ENCODE measurements at places on chromosomes 12 and 14. TPM values are rescaled to one million over a fixed set of nuclear protein-coding genes. Genes with fewer than 3 reads are reported as not detected.

The MEG3 gene
- 121 TPM for total RNA-seq

The GPR135 gene
- total RNA-seq: 4.1 TPM

The DPY19L2 gene
- total RNA-seq: 28.4 TPM

The ACSM4 gene
- total RNA-seq: not detected

The KRT78 gene
- not detected for total RNA-seq

The SH2B3 gene
- 64.6 TPM for total RNA-seq

The DCAF5 gene
- 36.1 TPM for total RNA-seq

The IL31 gene
- total RNA-seq: not detected

The AKAP5 gene
- total RNA-seq: 0.48 TPM

DNA sequence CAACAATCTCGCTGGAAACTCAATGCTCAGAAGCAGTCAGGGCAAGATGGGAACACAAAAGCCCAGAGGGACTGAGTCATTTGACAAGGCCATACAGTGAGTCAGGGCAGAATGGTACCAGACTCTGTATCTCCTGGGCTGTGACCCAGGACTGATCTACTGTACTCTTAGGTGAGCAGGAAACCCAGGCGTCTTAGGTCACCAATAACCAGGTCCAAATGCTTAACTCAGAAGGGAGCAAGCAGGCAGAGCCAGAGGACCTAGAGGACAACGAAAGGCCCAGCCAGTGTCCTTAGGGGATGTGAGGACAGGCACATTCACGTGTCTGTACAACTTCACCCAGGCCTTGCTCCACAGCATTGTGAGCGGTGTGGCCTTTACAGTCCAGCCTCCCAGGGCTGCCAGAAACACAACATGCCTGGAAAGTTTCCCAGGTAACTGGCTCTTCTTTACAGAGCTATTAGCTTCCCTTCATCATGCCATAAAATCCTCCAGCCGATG, 69.9 kb downstream of the ARL6IP4 start:
- DNase-seq: no peak

- no peak for DNase-seq
Measured at GRCh38 chr12:43267818-43268217, 284.2 kb downstream of the ADAMTS20 start.

- no peak for DNase-seq
Measured at GRCh38 chr12:112239881-112240280, 114.5 kb downstream of the TRAFD1 start.

GRCh38 chr14:89340200-89341181, 76.5 kb downstream of the FOXN3 start:
- DNase-seq: no peak

GRCh38 chr14:45120096-45120495, 14.2 kb downstream of the FKBP3 start:
- no peak for DNase-seq

DNA sequence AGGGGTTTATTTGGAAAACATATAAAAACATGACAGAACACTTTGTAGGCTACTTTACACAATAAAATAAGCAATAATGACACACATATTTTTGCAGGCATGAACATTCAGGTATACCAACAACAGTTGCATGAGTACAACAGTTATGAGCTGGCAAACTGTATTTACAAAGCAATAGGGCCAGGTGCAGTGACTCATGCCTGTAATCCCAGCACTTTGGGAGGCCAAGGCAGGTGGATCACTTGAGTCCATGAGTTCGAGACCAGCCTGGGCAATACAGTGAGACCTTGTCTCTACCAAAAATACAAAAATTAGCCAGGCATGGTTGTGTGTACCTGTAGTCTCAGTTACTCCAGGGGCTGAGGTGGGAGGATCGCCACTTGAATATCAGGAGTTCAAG, 101.1 kb downstream of the BMP4 start:
- no peak for DNase-seq

- DNase-seq: no peak
Measured at GRCh38 chr14:69635981-69636639, 24.7 kb downstream of the SUSD6 start.

GRCh38 chr12:14452336-14452735, 86.9 kb downstream of the ATF7IP start:
- DNase-seq: no peak

- DNase-seq: no peak
Measured at GRCh38 chr12:28026701-28027100, 54.2 kb upstream of the PTHLH start.

GRCh38 chr12:53378724-53379388, 1.1 kb upstream of the SP1 start:
- DNase-seq: no peak

DNA sequence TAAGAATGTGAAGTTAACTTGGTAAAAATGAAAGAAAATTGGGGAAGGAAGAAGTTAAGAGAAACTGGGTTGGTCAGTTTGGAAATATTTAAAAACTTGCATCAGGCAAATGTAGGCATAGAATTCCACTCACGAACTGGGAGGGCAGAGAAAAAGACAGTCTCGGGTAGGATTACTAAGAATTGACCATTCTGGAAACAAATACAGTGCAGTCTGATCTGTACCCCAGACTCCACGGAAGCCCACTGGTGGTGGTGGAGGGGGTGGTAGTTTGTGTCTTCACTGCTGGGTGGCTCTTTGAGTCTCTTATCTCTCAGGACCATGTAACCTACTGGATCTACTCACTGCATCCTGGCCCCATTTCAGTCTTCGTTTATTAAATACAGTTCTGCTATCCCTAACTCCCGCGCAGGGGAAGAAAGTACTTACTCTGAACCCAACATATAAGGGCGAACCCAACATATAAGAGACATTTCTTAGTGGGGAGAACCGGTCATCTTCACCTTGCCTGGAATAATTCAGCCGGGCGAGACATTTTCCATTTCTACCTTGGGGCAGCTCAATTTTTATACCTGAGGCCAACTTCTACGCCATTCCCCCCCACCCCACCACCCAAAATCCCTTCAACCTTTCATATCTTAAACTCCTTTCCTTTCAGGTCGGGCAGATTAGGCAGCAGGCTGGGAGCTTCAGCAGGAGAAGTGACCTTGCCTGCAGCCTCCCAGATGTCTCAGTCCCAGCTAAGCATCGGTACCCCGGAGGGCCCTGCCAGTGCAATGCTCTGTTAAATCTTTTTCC, 1.7 kb downstream of the SLC2A3 start:
- no peak for DNase-seq

- DNase-seq: no peak
Measured at GRCh38 chr12:67299926-67300325, 30.8 kb downstream of the CAND1 start.

DNA sequence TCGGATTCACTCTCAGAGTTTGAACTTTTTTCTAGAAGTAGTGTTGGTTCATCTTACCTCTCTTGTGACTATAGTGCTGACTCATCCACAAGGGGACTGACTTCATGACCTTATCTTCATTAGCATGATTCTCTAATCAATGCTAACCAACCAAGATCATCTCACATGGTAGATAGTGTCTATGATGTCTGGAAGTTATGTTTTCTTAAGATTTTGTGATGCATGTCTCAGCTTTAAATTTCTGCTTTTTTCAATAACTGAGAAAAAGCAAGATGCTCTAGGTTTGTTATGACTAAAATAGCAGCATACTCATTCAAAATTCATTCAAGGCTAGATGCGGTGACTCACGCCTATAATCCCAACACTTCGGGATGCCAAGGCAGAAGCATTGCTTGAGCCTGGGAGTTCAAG, 12.3 kb upstream of the SLC35E3 start:
- DNase-seq: no peak

DNA sequence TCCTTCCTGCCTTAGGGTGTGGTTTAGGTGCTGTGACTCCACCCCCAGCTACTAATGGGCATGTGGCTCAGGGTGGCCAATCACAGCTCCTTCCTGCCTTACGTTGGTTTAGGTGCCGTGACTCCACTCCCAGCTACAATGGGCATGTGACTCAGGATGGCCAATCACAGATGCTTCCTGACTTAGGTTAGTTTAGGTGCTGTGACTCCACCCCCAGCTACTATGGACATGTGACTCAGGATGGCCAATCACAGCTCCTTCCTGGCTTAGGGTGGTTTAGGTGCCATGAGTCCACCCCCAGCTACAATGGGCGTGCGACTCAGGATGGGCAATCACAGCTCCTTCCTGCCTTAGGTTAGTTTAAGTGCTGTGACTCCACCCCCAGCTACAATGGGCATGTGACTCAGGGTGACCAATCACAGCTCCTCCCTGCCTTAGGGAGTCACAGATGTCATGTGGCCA, 163.9 kb downstream of the TBX5 start:
- DNase-seq: no peak

DNA sequence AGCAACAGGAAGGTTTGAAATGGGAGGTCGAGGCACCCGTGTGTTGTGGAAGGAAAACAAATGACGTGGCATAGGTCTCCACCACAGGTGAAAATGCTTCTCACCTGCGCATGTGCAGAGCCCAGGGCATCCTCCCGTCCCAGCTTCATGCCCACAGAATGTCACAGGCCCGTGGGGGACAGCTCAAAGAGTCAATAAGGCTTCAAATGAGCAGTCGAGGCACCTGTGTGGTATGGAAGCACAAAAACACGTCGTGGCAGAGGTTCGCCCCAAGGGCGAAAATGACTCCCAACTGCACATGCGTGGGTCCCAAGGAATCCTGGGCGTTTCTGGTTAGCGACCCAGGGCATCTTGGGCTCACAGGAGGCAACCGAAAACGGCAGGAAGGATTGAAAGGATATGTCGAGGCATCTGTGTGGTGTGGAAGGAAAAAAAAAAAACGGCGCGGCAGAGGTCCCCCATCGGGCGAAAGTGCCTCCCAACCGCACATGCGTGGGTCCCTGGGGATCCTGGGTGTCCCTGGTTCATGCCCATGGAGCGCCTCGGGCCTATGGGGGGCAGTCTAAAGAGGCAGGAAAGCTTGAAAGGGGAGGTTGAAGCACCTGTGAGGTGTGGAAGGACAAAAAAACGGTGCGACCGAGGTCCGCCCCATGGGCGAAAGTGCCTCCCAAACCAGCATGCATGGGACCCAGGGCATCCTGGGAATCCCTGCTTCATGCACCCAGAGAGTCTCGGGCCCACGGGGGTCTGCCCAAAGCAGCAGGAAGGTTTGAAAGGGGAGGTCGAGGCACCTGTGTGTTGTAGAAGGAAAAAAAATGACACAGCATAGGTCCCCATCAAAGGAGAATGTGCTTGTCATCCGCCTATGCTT, 578.5 kb downstream of the ALG10 start:
- DNase-seq: no peak

DNA sequence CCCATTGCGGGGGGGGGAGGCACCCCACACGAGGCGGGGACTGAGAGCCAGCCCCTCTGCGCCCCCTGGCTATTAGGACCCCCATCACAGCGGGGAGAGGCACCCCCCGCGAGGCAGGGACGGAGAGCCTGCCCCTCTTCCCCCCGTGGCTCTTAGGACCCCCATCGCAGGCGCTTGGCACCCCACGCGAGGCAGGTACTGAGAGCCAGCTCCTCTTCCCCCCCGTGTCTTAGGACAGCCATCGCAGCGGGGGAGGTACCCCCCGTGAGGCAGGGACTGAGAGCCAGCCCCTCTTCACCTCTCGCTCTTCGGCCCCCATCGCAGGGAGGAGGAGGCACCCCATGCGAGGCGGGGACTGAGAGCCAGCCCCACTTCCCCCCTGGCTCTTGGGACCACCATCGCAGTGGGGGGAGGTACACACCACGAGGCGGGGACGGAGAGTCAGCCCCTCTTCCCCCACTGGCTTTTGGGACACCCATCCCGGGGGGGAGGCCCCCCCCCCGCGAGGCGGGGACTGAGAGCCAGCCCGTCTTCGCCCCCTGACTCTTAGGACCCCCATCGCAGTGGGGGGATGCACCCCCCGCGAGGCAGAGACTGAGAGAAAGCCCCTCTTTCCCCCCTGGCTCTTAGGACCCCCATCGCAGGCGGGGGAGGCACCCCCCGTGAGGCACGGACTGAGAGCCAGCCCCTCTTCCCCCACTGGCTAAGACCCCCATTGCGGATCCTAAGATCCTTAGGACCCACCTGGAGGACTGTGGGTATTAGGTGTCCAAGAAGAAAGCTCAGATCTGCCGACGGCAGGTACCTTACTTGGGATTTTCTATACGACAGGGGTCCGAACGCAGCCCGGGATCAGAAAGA, 198.6 kb upstream of the PZP start:
- no peak for DNase-seq

- no peak for DNase-seq
Measured at GRCh38 chr12:108386709-108387360, 47.7 kb upstream of the CMKLR1 start.

DNA sequence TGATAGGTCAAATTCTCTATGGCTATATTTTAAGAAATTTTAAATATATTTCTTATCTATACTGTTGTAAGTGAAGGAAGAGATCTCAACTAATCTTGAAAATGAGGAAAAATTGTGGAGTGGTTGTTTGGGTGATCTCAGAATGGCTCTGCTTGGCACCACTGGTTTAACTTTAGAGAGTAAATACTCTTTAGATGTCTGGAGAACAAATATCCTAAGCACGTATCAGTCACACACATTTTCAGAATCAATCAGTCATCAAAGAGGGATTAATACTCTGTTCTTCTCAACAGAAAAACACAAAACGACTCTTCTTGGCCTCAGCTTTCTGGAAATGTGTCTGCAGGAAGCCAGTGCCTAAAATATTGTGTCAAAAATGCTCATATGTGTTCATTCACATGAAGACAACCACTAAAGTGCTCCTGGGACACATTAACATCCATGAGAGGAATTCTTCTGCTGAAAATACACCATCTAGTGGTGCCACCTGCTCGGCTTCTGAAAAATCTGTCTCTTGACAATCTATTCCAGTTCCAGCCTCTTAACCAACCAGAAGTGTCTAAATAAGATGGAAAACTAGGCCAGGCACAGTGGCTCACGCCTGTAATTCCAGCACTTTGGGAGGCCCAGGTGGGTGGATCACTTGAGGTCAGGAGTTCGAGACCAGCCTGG, 81.1 kb upstream of the CCDC198 start:
- no peak for DNase-seq

All from omental fat pad (tissue), 4 donors.